ENCODE measurements at places on chromosomes 1 and 21.

GRCh38 chr1:185969028-185969427 is 234.8 kb downstream of the HMCN1 start:
- DNase-seq = no peak

DNA sequence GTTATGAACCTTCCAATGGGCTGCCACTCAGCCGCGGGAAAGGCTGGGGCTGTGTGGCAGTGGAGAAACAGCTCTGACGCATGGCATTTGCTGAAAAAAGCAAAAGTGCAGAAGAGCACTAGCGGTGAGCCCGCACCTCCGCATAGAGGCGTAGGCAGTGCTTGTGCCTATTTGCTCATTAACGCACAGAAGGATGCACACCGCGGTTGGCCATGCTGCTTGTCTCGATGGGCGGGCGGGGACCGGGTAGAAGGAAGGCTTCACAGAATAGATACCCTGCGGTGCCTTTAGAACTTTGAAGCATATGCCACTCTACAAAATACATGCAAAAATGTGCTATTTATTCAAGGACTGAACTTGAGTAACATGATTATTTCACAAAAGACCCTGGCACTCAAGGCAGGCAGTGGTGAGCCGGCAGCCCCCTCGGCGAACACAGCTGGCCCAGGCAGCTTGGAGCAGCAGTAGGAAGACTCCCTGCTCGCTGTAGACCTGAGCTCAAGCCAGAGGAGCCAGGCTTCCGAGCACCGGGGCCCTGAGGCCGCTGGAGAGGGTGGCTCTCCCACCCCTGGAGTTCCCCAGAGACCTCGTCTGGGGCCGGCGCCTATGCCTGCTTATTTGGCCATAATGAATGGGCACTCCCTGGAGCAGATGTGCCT is 71.5 kb downstream of the SIK1 start:
- DNase-seq = no peak

DNA sequence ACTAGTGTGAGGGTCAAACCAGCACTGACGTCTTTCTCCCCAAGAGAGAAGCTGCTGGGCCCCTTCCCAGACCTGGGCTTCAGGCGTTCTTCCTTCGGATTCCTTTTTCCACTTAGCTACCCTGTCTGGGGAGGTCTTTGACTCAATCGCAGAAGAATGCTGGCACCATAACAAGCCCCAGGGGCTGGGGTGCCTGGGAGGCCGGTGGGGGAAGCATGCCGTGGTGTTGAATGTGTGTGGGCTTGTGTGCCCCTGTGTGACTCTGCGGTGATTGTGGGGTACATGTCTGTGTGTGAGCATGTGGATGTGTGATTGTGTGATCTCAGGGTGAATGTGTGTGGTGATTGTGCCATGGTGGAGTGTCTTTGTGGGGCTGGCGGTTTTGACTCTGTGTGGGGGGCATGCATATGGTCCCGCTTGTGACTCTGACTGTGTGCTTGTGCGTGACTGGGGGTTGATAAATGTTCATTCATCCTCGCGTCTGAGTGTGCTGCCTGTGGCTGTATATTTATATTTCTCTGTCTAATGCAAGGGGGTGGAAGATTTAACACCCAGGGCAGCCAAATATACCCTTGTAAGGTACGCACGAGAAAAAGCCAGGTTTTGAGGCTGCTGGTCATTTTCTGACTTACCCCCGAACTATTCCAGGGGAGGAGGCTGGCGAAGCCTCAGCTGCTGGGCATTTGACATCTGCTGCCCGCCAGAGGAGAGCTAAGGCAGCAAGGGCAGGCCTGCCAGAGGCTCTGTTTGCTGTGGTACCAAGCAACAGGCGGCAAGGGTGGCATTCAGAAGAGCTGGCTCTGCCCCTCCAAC is 1.1 kb upstream of the SYNC start:
- peak; percentile 76 for DNase-seq

- DNase-seq = no peak
Measured at GRCh38 chr21:35273333-35273732, 224.2 kb upstream of the RUNX1 start.

DNA sequence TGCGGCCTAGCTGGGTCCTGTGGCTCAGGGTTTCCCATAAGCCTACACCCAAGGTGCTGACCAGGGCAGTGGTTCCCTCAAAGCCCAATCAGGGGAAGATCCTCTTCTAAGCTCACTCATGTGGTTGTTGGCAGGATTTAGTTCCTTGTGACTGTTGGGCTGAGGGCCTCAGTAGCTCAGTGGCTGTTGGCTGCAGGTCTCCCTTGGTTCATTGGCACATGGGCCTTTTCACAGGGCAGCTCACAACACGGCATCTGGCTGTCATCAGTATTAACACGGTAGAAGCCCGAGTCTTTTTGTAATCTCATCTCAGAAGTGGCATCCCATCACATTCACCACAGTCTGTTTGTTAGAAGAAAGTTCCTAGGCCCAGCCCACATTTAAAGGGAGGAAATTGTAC is 188.2 kb upstream of the HMCN1 start:
- no peak for DNase-seq

GRCh38 chr1:119254067-119254720 is 113.7 kb upstream of the WARS2 start:
- DNase-seq = no peak

- DNase-seq = no peak
Measured at GRCh38 chr21:39602076-39602689, 10.6 kb upstream of the B3GALT5 start.

GRCh38 chr1:203214871-203215270 is 14.6 kb downstream of the CHIT1 start:
- DNase-seq = no peak

DNA sequence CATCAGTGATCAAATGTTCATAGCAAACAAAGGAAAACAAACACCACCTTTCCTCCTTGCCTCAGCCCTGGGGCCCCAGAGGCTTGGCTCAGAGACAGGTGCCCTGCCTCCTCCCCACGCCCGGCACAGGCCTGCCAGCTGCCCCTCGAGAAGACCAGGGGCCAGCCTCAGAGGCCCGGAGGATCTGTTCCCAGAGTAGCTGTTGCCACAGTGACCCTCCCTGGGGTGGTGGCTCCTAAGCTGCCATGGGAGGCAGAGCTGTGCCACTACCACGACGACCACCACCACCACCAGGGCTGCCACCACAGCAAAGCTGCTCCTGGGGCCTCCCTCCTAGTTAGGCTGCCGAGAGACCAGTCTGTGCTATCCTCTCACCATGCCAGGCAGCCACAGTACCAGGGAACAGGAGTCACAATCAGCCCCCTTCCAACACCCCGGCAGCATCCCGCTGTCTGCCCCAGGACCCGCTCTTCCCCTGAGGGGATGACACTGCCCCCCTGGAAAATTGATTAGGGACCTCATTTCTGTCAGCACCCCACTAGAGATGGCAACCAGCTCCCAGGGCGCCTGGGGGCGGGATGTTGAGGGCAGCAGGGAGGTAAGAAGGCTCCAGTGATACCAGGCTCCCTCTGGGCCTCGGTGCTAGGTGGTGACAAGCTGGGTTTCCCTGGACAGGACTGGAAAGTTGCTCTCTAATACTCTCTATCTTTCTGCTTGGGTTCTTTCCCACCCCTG is 30.5 kb downstream of the KCNC4 start:
- DNase-seq = no peak

GRCh38 chr1:234244482-234244881 is 128.8 kb upstream of the COA6 start:
- no peak for DNase-seq

DNA sequence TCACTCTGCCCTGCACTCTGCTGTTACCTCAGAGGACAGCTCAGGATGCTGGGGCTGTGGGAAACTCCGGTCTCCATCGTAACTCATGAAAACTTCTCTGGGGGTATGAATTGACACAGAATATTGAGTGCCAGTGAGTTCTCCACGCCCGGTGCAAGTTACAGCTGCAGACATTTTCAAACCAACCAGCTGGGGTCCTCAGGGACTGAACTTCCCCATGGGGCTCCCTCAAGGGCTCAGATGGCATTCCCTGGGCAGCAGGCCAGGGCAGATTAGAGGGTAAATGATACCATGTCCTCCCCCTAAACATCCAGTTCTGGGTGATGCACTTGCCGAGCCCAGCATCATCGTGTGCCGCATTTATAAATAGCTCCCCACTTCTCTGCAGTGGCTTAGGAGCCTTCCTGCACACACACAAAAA is 27.8 kb upstream of the CCSAP start:
- DNase-seq = peak; percentile 35

DNA sequence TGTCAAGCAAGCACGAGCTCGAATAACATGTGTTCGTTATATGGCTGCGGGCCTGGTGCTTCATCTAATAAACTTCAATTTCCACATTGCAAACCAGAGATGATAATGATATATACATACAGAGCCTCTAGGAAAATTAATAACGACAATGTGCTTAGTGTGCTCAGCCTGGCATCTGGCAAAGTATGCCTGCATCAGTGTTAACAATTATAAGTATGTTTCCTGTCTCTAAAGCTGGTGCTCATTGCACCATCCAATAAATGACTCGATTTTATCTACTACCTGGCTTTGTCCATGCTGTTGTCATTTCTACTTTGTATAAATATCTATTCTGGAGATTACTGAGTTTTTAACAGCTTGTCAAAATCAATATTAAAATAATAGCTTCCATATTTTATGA is 1402.6 kb downstream of the MRPL39 start:
- DNase-seq = no peak

DNA sequence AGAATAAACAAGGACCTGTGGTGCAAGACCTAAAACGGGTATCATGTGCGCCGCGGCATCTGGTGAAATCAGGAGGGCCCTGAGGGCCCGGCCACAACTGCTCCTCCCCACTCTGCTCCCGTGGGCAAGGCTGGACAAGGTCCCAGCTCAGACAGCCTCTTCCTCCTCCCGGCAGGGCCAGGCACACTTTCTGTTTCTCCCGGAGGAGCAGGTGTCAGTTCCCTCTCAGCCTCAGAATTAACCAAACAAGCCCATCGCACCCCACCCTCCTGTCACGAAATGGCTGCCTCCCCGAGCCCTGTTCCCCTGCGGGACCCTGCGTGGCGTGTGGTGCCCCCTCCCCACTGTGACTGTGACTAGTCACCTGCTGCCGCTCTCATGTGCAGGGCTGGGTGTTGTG is 15.2 kb downstream of the PTTG1IP start:
- DNase-seq = no peak

DNA sequence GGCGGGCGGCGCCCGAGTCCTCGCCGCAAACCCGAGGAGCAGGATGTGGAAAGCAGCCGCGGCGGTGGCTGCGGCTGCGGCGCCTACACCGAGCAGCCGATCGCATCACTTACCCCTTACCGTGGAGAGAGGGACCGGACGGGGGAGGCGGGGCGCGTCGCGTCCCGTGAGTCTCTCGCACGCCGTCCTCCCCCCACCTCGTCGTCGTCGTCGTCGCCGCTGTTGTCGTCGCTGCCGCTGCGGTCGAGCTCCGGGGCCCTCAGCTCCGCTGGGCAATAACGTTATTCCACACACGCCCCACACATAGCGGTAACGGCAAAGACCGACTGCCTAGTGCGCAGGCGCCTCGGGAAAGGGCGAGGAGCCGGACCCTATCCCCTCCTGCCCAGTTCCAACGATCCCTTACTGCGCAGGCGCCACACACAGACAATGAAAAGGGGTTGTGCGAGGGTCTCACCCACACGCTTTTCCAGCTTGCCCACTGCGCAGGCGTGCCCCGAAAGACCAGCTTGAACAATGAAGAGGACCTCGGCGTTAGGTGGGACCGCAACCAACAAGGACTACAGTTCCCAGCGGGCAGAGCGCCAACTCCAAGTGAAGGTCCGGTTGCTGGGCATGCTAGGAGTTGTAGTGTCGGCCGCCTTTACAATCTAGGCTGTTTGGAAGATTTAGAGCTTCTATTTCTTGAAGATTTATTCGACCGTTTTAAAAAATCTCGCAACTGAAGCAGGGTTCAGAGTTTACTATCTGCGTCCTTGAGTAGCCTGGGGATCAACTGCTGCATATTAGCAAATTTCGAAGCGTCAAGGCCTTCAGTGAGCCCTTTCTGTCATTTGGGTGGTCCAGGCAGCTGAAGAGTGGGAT is at the start of gene CEP170:
CEP170 (minus strand) TSS at position 355 of the 864 bp plus-strand sequence. CDS start 30,001 bp downstream, outside the sequence.
- peak; percentile 95 for DNase-seq

- DNase-seq = no peak
Measured at GRCh38 chr1:209461168-209461567, 122.3 kb upstream of the CAMK1G start.

- no peak for DNase-seq
Measured at GRCh38 chr1:167621780-167622313, 8.2 kb upstream of the RCSD1 start.

DNA sequence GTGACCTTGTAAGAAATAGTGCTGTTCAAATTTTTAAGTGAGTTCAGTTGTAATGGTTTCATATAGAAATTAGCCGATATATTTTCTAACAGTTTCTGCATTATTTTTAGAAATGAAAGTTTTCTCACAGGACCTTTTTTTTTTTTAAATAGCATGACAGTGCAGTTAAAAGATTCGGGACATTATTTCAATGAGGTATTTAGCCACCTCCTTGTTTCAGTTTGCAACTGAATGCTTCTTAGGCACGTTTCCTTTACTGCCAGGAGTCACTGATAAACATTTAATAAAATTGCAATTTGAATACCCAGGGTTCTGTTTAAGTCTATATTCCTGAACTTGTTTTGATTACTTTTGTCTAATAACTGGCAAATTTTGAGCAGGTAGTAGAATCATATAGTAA is 304.7 kb downstream of the TM2D1 start:
- no peak for DNase-seq

DNA sequence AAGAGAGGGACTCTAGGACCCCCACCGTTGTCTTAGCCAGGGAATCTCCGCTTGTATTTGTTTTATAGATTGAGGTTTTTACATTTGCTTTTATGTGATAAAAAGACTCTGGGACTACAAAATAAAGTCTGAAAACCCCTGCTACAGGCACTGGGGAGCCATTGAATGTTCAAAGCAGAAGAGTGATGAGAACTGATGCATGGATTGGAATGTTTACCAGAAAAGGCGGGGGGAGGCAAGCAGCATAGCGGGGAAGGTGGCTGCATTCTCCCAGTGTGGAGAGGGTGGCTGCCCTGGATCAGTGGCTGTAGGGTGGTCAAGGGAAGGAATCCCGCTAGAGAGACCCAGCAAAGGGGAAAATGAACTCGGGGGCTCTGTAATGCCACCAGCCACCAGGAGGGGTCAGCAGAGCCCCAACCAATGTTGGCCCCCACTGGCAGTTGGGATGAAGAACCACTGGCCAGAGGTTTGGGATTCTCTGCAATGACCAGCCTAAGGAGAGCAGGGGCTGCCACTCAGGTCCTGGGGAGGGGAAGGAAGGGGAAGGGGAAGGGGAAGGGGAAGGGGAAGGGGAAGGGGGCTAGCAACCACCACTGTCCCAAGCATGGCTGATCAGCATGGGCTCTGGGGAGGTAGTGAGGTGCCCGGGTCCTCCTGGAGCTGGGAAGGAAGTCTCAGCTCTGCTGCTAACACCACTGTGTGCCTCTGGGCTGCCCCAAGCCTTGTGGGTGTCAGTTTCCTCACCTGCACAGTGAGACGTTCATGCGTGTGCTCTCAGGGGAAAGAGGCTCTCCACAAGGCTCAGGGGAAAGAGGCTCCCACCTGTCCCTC is 19.2 kb upstream of the PEF1 start:
- no peak for DNase-seq

DNA sequence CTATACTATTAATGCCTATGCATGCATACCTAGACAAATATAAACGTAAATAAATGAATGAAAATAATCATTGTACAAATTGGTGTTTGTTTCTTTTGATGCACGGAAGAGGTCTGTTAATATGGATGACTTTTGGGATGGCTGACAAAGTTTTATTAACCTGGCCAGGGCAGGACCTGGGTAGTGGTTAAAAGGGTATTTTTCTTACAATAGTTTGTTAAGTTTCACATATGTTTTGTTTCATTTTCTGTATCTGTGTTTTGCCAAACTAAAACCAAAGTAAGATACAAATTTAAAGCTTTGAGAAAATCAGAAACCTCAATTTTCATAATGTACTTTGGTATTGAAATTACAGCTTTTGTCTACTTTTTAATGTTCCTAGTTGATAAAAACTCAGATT is 222.7 kb upstream of the OLFM3 start:
- DNase-seq = no peak
